ENCODE measurements at places on chromosomes 2 and 18.

DNA sequence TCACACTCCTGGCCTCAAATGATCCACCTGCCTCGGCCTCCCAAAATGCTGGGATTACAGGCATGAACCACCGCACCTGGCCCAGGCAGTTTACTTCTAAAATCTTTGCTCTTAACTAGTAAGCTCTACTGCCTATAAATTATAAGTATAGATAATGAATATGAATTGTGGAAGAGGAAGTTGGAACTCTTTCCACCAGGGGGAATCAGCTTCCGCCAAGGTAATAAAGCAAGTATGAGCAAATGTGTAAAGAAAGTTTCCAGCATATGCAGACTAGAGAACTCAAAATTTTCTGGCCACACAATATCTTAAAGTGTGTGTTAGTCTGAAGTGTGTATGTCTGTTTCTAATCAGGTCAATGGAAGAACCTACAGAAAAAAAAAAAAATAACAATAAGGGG is 68.1 kb downstream of the RMDN2 start:
- peak; percentile 55 for DNase-seq

DNA sequence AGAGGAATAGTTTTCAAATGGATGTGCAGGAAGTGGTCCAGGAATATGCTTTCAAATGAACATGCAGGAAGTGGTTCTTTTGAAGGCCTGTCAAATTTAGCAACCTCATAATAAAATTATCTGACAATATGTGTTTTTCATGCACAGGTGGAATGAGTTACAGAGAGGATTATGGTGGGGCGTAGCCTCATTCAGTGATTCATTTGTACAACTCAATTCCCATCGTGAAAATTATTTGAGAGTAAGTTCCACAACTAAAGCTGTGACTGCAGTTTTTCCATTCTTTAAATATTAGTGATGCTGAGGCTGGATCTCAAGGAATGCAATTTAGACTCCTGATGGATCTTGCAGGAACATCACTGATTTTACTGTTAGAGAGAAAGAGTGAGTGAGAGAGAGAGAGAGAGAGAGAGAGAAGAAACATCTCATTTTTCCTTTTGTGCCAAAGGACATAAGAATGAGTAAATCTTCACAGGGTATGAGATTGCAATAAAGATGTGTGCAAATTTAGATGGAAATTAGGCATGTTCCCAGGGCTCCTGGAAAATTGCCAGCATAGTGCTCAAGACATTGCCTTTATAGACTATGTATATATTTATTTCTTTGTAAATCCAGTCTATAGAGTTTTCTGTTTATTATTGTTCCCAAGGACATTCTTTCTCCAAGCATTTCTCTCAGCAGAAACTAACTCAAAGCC is 394.9 kb upstream of the ZEB2 start:
- peak; percentile 69 for DNase-seq

- DNase-seq = no peak
Measured at GRCh38 chr2:119323459-119323858, 43.2 kb downstream of the C2orf76 start.

DNA sequence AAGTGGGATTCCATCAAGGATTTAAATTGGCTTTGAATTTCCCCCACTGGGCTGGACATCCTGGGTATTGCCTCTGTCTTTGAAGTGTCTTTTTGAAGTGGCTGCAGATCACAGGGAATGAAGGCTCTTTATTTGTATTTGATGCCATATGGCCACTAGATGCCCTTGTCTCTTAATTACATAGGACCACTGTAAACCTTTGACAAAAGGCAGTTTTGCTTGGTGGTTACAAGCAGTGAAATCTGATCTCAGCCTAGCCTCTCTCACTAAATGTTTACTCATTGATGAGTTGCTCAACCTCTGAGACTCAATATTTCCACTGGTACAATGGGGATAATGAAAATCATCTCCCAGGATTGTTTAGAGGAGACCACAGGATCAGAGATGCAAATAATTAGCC is 102.2 kb downstream of the INSIG2 start:
- DNase-seq = no peak

GRCh38 chr2:218067523-218067922 is 1.5 kb upstream of the RUFY4 start:
- DNase-seq = no peak

DNA sequence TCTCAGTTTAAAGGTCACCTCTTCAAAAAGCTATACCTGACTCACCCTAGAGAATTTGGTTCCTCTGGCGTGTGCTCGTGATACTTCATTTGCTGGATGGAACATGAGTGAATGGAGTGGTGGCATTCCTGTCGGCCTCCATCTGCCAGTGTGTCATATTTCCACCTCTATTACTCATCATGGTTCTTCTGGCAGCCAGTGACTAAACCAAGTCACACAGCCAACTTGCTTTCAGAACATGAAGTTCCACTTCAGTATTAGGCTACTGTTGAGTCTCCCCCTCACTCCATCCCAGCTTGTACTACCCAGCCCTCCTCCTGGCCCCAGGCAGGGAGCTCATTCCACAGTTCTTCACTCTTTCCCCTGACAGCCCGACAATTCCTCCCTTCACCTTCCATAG is 169.8 kb downstream of the MREG start:
- peak; percentile 92 for DNase-seq

- DNase-seq = no peak
Measured at GRCh38 chr18:56637711-56638231, 621 bp downstream of the TXNL1 start.

- DNase-seq = no peak
Measured at GRCh38 chr18:31162825-31163435, at the start of gene DSC1. Gene DSC1 (minus strand): TSS chr18:31162856. CDS start chr18:31162594, 262 bp downstream.

GRCh38 chr18:413233-413632 is 87.3 kb downstream of the COLEC12 start:
- peak; percentile 82 for DNase-seq

DNA sequence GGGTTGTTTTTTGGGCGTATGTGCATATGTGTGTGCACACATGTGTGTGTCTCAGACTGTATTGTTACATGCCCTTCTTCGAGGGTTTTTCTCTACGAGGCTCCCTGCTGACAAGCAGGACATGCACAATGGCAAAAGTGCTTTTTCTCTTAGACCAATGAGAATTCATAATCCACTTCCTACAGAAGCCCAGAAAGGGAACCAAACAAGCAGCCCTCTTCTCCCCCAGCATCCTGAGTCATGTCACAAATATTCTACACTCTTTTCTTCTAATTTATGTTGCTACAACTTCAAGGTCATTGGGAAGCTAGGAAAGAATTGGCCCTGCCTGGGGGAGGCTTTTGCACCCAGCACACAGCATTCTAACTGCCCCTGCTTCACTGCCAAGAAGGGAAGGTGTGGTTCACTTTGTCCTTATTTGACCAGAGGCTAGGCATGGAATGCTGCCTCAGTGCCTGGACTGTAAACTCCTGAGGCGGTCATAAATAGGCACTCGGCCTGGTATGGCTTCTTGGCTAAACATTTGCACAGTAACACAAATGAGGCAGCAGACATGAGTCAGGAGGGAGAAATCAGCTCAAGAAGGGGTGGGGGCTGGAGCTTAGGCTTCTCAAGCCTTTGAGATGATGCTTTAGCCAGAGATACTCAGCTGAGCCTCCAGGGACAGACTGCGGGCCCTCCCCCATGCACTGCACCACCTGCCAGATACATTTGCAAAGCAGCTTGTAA is 92.7 kb upstream of the KLF7 start:
- DNase-seq = peak; percentile 100

DNA sequence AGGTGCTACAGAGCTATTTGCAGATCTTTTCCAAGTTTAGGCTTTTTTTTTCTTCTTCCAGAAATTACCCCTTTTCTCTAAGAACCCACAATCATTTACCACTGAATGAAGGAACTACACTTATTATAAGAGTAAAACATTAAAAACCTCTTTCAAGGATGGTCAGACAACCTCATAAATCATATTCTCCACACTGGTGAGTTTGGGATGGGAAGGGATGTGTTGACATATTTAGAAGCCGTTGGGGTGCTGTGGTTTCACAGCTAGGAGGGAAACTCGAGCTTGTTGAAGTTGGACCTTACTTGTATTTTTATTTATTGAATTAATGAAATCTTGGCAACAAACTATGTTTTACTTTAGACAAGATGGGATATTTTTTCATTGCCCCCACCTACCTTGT is 289.4 kb upstream of the MEIS1 start:
- no peak for DNase-seq

- DNase-seq = no peak
Measured at GRCh38 chr18:12026562-12026961, 45.3 kb downstream of the IMPA2 start.

GRCh38 chr2:179825494-179825893 is 35.9 kb downstream of the ZNF385B start:
- no peak for DNase-seq

GRCh38 chr2:85496436-85496835 is 42.5 kb upstream of the MAT2A start:
- no peak for DNase-seq

DNA sequence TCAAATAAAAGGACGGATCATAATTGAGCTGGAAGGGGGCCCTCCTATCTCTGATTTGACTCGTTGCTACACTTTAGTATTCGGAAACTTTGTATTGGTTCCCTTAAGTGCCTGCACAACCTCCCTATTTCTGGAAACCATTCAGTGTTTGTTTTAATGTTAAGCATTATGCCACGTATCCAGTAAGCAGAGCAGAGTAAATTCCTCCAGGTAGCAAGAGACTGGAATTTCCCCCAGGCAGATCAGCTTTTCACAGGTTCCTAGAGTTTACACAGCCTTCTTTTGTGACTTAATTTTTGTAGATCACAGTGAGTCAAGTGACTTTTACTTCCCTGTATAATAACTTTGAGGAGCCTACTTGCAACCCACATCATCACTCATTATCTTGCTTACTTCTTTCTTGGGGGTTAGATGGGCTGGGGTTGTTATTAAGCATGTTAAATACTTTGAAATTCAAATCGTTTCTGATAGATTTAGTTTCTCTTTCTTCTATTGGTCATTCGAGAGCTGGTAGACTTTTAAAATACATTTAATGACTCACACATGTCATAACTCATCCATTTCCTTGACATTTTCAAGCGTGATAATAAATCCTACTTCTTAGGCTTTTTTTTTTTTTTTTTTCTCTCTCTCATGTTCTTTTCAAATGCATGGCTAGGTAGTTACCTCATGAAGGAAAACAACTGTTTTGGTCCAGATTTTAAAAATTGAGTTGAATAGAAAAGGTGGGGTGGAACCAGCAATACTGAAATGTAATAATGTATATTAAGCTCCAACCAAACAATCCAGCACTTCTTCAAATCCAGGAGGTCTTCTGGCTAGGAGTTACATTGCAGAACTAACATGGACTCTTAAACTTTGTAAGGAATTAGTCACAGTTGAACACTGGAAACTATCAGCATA is 219.3 kb downstream of the NEDD4L start:
- DNase-seq = peak; percentile 57

- DNase-seq = no peak
Measured at GRCh38 chr2:53672881-53673522, 94.6 kb upstream of the CHAC2 start.

DNA sequence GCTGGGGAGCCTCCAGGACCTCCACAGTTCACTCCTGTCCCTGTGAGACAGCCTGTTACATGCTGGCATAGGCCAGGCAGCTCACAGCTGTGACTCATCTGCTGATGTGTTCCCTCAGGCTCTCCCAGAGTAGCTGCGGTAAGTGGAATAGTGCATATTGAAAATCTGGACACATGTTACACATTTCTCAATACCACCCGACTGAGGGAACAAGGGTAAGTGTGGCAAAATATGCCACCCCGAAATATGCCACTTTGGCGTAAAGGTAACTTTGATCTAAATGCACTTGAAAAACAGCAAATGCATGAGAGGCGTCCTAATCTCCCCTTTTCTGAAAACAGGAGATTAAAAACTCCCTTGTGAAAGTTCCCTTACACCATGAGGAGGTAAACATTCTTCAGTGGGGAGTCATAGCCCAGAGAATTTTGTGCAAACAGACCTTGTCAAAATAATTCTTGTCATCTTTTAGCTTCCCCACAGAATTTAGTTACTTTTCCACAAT is 557.9 kb downstream of the CCDC85A start:
- DNase-seq = peak; percentile 94

DNA sequence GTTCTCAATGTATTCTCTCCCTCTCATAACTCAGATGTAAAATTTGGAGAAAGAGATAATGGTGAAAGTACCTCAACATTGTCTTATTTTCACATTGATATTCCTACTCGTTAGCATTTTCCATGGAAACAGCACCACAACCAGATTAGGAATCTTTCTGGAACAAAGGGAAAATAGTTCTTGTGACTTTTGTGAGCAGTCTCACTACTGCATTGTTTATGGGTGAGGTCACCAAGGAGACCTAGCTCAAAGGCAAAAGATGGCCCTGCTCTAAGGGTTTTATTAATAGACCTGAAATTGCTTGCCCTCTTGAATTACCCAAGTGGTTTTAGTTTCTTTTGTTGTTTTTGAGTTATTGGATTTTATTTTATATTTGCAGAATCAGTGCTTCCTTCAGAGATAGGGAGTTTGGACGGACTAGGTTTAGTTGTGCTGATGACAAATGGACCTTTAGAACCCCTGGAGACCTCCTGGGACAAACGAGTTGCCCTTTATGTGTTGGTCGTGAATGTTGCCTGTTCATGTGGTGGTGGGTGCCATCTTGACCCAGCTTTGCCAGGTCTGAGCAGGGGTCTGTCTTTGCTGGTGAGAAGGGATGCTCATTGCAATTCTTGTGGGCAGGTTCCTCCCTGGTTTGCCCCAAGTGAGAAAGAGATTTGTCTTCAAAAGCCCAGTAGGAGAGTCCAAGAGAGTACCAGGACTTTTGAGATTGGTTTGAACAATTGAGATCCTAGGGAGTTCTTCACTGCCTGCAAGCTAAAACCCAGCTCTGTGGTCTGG is 58.1 kb downstream of the INPP4A start:
- DNase-seq = peak; percentile 55

GRCh38 chr2:192311701-192312460 is 117.1 kb upstream of the TMEFF2 start:
- DNase-seq = no peak

DNA sequence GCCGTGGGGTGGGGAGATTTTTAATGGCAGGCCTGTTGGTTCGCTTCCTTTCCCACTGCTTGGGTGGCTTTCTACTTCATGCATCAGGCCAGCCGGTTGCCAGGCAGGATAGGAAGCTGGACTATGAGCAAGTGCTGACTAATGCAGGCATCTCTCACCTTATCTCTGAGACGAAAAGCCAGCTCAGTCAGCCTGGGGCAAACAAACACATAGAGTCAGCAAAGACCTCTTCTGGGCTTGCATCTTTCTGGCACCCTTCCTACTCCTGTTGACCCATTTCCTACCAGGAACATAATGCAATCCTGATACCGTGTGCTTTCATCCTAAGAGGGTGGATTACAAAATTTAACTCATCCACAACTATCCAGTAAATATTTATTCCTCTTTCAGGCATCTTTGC is 416.6 kb upstream of the MEX3C start:
- peak; percentile 34 for DNase-seq

GRCh38 chr2:40535972-40536371 is 84.1 kb upstream of the SLC8A1 start:
- DNase-seq = no peak

- peak; percentile 83 for DNase-seq
Measured at GRCh38 chr2:228602288-228602687, 420.8 kb upstream of the SPHKAP start.

GRCh38 chr2:185338104-185338503 is 400.5 kb upstream of the FSIP2 start:
- no peak for DNase-seq

GRCh38 chr2:239648607-239649006 is 247.8 kb upstream of the HDAC4 start:
- DNase-seq = no peak

- no peak for DNase-seq
Measured at GRCh38 chr18:5297597-5297996, 2.1 kb upstream of the ZBTB14 start.
